ENCODE measurements at places on chromosomes 6 and 20.

DNA sequence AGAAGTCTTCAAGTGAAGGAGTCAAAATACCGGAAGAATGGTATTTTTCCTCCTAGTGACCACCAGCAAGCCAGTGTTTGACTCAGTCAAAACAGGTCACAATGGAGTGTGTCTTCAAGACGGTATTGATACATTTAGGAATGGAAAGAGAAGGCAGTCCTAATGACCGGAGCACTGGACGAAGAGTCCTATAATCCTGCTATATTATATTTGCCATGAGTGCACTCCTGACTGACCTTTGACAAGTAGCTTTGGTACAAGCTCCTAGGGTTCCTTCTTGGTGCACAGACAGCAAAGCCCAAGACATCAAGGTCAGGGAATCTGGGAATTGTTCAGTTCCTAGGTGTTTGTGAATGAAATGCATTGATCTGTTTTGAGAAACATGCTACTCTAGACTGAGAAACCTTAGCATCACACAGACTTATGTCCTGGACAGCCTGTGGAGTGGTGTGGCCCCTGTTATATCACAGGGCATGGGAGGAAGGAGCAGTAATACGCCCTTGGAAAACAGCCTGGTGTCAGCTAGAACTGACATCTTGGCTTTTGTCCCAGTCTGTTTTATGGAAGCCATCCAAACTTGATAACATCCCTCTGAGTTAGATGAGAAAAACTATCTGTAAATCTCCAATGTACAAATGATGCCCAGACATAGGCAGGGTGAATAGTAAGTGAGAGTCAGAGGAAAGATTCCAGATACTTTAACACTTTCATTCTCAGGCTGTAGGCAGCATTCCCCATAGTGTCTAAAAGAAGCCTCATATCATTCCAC lies 18.5 kb downstream of the NOX3 start:
- no peak for DNase-seq

DNA sequence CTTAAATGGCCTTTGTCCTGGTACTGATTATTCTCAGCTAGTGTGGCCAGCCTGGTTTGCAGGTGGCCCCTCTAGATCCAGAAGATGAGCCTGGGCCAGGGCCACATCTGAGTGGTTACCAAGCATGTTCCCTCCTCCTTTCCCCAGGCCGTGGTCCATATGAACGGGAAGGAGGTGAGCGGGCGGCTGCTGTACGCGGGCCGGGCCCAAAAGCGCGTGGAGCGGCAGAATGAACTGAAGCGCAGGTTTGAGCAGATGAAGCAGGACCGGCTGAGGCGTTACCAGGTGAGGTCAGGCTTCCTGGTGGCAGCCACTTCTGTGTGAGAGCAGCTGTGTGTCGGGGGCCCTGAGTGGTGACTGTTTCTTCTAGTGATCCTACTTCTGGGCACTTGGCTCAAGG lies 11.6 kb downstream of the PABPC1L start:
- DNase-seq = no peak

- no peak for DNase-seq
These were observed 13.1 kb downstream of the PRDM1 start for GRCh38 chr6:106099235-106099537.

GRCh38 chr6:30590509-30590908 lies 19.3 kb downstream of the ABCF1 start:
- DNase-seq = no peak

GRCh38 chr20:61954276-61955021 lies 111.2 kb downstream of the TAF4 start:
- no peak for DNase-seq

DNA sequence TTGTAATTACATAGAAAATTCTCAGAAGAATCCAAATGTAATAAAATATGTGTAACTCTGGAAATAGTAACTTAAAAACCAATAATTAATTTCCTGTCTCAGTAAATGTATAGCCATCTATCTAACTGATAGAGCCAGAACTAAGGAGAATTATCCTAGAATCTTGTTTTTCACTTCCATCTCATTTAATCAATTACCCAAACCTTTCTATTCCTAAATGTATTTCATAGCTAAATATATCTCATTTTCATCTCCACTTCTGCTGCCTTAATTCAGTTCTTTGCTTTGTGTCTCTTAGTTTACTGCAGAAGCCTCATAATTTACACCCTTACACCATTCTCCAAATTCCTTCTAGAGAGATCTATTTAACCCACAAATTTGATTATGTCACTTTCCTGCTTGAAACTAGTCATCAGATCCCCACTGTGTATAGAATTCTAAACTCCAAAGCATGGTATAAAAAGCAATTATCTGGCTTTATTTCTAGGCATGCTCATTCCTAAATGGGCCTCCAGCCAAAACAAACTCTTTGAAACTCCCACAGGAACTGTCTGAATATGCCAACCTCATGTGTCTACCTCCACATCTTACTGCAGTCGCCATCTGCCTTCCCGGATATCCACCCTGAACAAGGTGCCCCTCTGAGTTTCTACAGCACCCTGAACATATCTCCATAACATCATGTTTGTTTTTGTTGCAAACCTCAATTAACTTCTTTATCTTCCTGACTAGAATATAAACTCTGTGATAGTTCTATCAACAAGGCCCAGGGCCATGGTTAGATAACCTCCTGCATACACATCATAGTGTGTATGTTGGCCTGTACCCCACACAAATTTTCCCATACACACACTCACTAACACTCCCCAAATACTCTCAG lies 70.5 kb upstream of the ADTRP start:
- DNase-seq = no peak

DNA sequence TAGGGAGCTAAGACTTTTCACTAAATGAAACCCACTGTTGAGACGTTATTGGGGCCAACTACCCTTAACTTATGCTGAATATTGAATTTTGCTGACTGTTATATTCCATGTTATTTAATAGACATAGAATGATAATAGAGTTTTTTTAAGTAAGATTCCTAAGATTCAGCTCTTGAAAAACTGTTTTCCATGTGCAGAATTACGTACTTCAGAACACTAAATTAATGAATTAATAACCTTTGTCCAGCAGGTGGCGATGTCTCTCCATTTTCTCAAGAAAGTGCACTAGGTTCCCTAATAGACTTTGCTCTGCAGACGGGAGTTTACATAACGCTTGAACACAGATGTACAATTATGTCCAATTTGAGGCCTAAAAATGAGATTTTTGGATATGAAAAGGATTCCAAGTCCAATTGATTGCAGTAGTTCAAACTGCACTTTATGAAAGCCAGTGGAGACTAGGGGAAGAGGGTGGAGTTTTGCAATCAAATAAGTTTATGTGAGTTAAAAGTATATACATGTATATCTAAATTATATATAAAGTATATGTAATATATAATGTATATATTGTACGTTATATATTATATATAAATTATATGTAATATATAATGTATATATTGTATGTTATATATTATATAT lies 282.1 kb downstream of the UST start:
- peak; percentile 78 for DNase-seq

GRCh38 chr6:17456711-17457110 lies 63.3 kb downstream of the CAP2 start:
- DNase-seq = no peak

- DNase-seq = peak; percentile 43
These were observed 59.2 kb upstream of the SLC32A1 start for GRCh38 chr20:38665094-38665493.

- DNase-seq = no peak
These were observed 21.9 kb downstream of the CD40 start for GRCh38 chr20:46139908-46140482.

DNA sequence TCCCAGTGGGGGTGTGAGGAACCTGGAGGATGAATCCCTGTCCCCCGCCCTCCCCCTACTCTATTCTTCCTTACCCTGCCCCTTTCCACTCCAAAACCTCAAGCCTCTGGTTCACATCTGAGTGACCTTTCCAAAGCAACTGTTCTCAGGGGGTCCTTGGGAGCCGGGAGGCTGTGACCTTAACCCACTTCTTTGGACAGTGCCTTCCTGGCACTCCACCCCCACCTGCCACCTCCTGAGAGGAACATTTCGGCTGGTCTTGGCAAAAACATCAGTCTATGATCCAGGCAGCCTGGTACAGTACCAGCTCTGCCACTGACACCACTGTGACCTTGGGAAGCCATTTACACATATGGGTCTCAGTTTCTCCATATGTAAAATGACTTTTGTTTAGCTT lies 121.7 kb downstream of the MRPL14 start:
- DNase-seq = no peak

- DNase-seq = no peak
These were observed 23.7 kb downstream of the RANBP9 start for GRCh38 chr6:13687917-13688351.

- DNase-seq = peak; percentile 60
These were observed 365.0 kb upstream of the ID4 start for GRCh38 chr6:19472153-19472552.
